Cardiac septum (tissue), 1 donor: ENCODE measurements at places on chromosomes 1 and 21. TPM values are rescaled to one million over a fixed set of nuclear protein-coding genes. Genes with fewer than 3 reads are reported as not detected.

VWA5B1 gene
- not detected for total RNA-seq

RNF186 gene
- total RNA-seq = not detected

TRIM67 gene
- 0.24 TPM for total RNA-seq

FAM72B gene
- total RNA-seq = 0.13 TPM

FMO2 gene
- 19.8 TPM for total RNA-seq
